ENCODE measurements at places on chromosomes 11 and 22. TPM values are rescaled to one million over a fixed set of nuclear protein-coding genes. Genes with fewer than 3 reads are reported as not detected.
A peak's percentile ranks its signal among the peaks of the same experiment; 100 is the strongest.

GRCh38 chr11:1651411-1651980 lies 21.9 kb downstream of the KRTAP5-5 start:
- no peak for DNase-seq

Gene MPZL2
- polyA plus RNA-seq: 22.3 TPM

- no peak for DNase-seq
Observed at GRCh38 chr22:50720301-50721256, 17.4 kb upstream of the ACR start.

Gene OR6A2
- polyA plus RNA-seq: not detected

DNA sequence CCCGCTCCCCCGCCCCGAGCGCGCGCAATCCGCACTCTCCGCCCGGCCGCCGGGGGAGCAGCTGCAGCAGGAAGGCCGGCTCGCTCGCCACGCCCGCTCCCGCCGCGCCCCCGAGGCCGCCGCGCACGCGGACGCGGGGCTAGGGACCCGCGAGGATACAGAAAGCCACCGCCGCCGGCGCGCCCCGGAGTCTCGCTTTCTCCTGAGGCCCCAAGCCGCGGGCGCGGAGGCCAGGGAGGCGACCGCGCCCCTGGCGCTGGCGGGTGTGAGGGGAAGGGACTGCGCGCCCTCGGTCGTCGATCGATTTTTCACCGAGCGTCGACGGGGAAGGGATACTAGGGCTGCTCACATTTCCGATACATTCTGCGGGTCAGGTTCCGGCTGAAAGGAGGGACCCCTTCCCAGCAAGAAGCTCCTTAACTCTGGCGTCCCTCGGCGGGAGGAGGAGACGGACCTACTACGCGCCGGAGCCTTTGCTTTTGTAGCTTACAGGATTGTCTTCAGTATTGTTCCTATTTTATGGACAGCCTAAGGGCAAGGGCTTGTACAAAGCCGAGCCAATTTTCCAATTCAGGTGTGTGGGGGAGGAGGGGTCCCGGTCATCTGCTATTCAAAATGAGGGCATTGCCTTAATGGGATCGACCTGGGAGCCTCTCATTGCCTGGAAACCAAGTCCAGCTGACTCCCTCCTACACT lies 416 bp upstream of the GAB2 start:
- DNase-seq: peak; percentile 73

DNA sequence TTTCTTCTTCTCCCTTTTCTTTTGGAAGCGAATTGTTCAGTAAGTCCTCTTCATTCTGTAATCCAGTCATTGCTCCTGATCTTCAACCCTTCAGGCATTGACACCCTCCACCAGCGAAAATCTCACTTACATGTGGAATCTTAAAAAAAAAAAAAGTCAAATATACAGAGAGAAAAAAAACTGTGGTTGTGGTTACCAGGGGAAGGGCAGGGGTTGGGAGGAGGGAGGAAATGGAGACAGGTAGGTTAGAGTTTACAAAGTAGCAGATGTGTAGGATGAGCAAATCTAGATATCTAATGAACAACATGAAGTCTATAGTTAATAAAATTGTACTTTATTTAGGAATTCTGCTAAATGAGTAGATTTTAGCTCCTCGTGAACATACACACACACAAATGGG lies 17.7 kb upstream of the TMEM123 start:
- DNase-seq: no peak

DNA sequence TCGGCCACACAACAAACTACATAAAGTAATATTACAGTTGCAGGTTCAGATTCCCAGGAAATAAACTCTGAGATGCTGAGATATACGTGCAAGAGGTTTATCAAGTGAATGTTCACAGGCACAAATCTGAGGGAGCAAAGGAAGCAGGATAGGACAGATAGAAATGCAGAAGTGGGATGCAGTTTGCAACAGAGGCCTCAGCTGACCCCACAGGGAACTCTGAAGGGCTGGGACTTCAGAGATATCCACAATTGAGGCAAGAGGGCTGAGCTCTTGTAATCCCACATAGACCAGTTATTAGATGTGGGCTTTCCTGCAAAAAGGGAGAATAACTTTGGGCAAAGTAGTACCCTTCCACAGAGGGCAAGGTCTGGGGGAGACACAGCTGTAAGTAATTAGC lies 25.4 kb upstream of the ARHGAP20 start:
- DNase-seq: no peak

Gene SMC1B
- 0.14 TPM for polyA plus RNA-seq

- DNase-seq: no peak
Observed at GRCh38 chr11:72614381-72614780, 59.8 kb downstream of the PDE2A start.

Gene TYMP
- polyA plus RNA-seq: 1.2 TPM

Gene KCNQ1
- polyA plus RNA-seq: 11.7 TPM

- DNase-seq: no peak
Observed at GRCh38 chr22:17952273-17952801, 72.0 kb downstream of the MICAL3 start.

DNA sequence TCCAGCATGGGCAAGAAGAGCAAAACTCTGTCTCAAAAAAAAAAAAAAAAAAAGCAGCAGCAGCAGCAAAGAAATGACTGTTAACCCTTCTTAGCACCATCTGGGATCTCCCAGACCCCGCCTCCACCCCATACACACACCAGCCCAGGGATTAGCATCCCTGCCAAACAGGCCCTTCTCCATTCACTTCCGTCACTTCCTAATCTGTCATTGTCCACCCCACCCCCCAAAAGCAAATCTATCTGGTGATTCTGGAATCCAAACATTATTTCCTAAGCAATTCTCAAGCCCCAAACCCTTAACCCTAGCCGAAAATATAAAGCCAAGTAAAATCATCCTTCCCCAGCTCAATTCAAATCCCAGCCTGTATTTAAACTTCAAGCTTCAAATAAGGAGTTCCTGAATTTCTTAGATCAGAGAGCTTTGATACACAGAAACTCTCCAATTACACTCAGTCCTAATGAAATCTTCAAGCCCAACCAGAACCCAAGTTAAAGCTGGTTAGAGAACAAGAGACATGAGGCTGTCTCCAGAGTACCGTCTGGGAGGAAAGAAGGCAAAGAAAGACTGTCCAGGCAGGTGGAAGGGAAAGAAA lies 6.0 kb upstream of the AHNAK start:
- DNase-seq: no peak

Gene DDX25
- 5.0 TPM for polyA plus RNA-seq

DNA sequence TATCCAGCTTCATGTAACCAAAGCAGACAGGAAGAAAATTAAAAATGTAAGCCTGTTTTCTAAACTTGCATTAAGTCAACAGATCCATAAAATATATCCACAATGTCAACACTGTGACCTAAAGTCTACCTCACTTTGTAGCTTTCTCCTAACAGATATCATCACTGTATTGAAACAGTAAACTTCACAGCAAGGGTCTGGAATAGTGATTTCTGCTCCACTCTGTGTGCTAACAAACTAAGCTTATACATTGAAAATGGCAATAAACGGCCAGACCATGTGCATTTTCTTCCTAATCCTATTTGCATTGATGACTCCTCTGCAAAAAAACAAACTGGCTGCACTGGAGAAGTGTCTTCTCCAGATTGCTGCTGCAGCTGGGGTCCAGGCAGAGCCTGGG lies 26.8 kb downstream of the CADM1 start:
- no peak for DNase-seq

DNA sequence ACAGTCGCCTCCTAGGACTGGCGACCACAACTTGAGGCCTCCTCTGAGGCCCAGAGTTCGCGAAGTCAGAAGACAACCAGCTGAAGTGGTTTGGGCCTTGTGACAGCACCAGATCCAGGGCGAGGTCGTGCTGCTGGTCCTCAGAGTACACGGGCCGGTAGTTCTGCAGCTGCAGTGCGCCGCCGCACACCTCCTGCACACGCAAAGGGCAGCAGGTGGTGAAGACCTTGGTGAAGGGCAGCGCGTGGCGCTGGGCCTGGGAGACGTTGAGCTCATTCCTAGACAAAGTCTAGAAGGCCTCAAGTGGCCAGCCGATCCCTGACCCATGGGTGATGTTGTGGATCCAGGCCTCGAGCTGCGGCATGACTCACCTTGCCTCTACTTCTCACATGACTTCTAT lies 18.2 kb downstream of the CD3E start:
- no peak for DNase-seq

DNA sequence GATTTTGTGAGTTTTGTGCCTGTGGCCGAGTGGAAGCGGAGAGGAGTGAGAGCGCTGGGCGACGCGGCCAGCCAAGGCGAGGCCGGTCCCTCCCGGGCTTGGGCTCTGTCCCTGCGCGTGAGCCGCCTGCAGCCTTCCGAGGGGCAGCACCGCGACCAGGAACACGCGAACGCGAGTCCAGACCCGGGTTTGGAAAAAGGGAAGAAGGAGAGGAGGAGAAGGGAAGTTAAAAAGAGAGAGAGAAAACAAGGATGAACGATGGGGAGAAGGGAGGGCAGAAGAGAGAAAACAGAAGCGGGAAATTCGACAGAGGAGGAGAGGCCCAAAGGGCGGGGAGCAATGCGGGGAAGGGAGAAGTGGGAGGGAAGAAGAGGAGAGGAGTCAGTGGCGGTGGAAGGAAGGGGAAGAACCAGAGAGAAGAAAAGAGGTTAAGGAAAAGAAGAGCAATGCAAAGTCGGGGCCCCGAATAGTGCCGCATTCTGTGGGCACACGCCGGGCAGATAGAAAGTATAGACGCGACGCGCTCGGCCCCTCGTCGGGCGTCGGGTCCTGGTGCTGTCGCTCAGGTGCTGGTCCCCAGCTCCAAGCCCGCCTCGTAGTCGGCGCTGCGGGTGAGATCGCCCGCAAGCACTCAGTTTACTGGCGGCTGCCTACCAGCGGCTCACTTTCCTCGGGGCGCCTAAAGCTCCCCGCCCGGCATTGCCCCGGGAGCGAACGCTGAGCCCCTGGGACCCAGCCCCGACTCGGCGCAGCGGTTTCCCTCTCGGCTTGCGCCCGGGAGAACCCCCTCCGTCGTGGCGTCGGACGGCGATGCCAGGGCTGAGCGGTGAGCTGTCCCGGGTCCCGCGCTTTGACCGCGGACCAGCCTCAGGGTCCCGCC lies 2.8 kb upstream of the BARX2 start:
- DNase-seq: no peak

Gene APOA1
- 75.4 TPM for polyA plus RNA-seq

DNA sequence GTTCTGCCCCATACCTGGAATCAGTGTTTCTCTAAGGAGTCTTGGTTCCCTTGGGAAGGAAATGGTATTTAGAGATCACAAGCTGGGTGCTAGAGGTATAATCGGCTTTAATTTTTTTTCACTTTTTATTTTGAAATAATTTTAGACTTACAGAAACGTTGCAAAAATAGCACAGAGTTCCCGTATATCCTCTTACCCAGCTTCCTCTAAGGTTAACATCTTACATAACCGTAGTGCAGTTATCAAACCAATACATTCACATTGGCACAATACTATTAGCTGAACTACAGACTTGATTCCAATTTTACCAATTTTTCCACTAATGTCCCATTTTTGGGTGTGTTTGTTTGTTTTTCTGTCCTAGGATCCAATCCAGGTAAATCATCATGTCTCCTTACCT lies 63.8 kb downstream of the RBX1 start:
- no peak for DNase-seq
